Activated CD4-positive, alpha-beta T cell treated with anti-CD3 and anti-CD28 coated beads, Interleukin-10, Interleukin-2, amounts not matched to agents 100 ng/mL and 50 ng/mL, durations not matched to agents 16 hours and 8 hours (primary cell): ENCODE measurements at places on chromosomes 1 and 21.

DNA sequence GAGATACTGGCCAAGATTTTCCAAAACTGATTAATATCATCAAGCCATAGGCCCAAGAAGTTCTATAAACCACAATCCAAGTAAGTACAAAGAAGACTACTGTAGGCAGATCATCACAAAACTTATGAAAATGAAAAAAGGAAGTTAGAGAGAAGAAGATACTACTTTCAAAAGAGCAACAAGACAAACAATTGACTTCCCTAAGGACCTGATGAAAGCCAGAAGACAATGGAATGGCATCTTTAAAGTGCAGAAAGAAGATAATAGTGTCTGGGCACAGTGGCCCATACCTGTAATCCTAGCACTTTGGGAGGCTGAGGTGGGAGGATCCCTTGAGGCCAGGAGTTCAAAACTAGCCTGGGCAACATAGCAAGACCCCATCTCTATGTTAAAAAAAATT lies 243.1 kb downstream of the PRDM2 start:
- DNase-seq = no peak

DNA sequence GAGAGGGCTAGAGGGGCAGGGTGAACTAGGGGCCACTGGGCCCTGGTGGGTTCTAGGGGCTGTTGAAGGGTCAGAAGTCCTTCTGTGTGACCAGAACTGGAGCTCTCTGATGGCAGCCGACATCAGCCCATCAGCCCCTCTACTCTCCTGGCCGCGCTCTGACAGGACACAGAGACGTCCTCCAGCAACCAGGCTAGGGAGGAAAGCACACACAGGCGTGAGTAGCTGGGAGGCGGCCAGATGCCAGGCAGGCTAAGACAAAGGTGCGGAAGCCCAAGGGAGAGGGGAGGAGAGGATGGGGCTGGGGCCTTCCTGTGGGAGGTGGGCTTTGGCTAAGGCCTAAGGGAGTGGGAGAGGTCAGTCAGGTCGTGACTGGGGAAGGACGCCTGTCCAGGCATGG lies 50.8 kb downstream of the OLFML2B start:
- no peak for DNase-seq

DNA sequence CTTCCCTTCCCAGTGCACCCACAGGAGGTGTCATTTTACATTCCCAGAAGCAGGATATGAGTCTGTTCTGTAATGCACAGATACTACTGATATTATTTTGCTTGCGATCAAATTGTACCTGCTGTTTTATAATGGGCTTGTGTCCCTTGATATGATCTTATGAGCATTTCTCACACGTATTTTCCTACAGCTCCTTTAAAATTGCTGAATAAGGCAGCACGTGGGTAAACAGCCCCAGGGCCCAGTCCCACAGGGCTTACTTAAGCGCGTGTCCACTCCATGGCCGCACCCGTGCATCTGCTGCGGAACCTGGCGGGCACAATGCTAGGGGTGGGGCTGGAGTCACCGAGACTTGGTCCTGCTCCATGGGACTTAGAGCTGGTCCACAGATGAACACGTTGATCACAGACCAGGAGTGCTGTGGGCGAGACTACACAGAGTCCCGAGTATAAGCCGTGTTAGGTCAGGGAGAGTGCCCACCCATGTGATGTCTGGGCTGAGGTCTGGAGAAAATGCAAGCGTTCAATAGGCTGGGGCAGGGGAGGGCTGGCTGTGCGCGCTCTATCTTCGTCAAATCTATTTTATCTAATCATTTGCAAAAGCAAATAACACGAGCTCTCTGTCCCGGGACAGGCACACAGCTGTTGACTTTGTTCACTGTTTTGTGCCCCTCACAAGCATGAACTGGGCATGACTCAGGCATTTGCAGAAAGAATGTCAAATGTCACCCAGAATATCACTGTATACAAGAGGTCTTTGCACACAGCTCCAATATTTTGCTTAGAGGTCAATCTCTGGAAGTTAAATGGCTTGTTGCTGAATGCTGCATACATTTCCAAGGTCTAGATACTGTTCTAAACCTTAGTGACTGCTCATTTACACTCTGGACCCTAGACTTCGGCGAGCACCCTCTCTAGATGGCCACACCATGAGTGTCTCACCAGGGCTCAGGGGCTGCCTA lies 119.3 kb downstream of the CRYAA start:
- DNase-seq = no peak

GRCh38 chr1:226134170-226135058 lies 52.1 kb downstream of the ACBD3 start:
- DNase-seq = no peak

- peak; percentile 69 for DNase-seq
These were observed 27.8 kb upstream of the SUMO3 start for GRCh38 chr21:44845418-44846223.

GRCh38 chr1:58786184-58786926 lies 2.5 kb upstream of the JUN start:
- DNase-seq = no peak

DNA sequence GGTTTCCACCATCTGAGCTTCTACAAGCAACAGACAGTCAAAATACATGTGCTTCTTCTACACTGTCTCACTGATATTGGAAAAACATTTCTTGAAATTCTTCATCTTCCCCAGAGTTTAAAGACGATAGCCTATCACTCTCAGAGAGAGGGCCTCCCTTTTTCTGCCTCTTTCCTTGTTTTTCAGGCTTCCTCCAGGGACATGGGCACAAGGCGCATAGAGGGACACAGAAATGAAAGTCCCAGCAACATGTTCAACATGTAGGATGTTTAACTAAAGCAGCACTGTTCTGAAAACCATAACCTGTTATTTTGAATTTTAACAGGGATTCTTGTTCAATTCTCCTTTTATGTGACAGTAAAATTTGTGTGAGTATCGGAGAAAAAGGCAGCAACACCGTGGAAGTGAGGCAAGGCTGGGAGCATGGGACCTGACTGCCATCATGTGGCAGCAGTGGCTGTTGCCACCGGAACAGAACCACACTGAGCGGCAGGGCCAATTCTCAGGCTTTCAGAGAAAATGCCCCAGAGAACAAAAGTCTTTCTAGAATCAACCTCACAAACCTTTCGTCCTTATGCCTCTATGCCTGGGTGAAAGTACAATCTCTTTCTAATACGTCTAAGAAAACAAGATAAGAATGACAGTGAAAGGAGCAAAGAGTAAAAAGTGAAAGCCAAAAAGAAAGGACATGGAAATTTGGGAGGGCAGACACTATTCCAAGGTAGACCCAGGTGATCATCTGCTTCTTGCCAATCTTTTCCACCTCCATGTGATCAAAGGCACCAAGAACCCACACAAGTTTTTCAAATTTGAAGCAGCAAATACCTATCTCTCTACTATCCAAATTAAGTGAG lies 54.5 kb downstream of the PCNX2 start:
- DNase-seq = no peak

- DNase-seq = no peak
These were observed 4.6 kb upstream of the UMODL1 start for GRCh38 chr21:42066521-42066920.

GRCh38 chr1:247843411-247843810 lies 1.7 kb upstream of the OR11L1 start:
- no peak for DNase-seq

- peak; percentile 56 for DNase-seq
These were observed 26.1 kb upstream of the SMIM12 start for GRCh38 chr1:34885405-34886247.

DNA sequence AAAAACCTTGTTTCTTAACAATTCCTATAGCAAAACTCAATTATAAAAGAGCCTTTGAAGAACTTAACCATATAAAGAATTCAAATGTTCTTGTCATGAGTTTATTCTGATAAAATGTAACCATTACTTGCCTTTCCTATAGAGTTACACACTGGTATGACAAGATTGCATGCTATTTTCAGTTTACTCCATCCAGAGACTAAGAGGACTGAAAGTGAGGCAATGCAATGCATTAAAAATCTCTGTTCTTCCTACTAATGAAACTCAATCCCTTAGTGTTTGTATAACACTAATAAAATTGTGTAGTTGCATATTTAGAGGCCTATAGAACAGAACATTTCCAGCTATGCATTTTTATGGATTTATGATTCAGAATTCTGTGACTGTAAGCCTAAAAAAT lies 88.1 kb downstream of the COP1 start:
- no peak for DNase-seq

DNA sequence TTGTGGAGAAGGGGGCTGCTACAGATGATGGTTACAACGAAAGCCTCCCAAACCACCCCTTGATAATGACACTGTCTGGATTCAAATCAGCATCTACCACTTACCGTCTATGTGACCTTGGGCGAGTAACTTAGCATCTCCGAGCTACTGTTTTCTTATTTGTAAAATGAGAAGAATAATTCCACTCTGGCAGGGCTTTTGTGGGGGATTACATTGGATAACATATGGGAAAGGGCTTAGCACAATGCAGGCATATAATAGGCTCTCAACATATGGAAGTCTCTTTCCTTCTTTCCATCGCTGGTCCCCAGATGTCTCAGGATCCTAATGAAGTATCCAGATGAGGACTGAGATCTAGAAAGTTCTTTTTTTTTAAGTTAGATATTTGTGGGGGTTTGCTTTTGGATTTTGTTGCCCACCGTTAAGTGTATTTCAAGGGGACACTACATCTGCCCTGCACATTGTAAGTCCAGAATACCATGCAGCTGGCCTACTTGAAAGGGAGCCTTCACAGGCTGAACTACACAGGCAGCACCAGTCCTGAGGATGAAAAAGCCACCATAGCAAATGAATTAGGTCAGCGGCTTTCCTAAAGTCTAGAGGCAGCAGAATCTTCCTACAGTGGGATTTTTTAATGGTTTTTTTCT lies 172.2 kb upstream of the IRF2BP2 start:
- no peak for DNase-seq

GRCh38 chr1:176619261-176619660 lies 156.3 kb downstream of the PAPPA2 start:
- DNase-seq = no peak

DNA sequence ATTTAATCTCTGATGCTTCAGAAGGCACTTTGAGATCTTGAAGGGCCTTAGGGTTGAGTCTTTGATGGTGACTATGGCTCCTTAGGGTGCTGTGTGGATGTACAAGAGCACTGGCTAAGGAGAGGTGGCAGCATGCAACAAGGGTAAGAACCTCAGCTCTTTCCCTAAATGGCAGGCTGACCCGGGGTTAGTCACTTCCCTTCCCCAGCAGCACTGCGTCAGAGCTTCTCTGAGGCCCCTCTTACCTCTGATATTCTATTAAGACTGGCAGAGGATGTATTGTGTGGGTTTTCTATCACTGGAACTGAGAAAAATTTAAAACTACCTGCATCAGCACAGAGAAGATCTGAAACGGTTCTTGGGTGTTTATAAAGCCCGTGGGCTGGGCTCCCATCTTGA lies 11.8 kb downstream of the C1orf116 start:
- no peak for DNase-seq

DNA sequence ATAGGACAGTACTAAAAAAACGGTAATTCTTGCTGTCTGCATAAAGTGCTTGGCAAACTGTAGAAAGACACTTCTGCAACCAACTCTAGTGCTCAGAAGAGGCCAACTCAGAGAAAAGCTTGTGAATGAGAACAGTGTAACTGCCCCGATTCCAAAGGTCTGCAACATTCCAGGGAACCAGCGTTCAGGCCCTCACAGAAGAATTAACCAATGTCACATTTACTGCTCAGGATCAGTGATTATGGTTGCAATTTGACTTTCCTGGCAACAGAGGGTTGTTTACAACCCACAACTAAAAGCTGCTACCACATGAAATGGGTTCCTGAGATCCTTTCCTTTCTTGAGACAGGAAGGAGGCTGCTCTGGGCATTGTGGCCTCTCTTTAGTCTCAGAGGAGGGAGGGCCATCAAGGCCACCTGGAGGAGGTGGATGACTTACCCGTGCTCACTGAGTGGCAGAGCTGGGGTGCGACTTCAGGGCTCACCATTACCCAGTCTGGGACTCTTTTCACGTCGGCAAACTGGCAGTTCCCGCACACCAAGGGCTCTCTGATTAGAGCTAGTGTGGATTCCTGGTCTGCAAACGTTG lies 15.3 kb downstream of the SRSF4 start:
- no peak for DNase-seq

DNA sequence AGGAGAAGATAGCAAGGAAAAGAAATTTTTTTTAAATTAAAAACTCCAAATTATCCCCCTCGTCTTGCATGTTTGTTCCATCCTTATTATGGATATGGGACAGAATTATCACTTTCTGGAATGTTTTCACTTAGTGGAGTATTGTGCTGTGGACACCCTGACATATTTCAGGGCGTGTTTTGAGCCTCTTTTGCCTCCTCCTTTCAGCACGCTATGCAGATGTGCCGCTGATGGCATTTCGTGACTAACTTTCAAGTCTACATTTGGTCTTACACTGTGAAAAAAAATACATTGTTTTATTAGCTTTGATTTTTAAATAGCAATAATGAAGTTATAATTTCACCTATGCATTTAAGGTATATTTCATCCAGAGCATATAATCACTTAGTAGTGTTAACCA lies 738.7 kb downstream of the LTN1 start:
- DNase-seq = no peak

- DNase-seq = no peak
These were observed 4.1 kb upstream of the PCP4 start for GRCh38 chr21:39863111-39863510.

- peak; percentile 58 for DNase-seq
These were observed 630 bp downstream of the ACP6 start for GRCh38 chr1:147669469-147670318.

- no peak for DNase-seq
These were observed 68.4 kb downstream of the SCCPDH start for GRCh38 chr1:246792603-246793002.

DNA sequence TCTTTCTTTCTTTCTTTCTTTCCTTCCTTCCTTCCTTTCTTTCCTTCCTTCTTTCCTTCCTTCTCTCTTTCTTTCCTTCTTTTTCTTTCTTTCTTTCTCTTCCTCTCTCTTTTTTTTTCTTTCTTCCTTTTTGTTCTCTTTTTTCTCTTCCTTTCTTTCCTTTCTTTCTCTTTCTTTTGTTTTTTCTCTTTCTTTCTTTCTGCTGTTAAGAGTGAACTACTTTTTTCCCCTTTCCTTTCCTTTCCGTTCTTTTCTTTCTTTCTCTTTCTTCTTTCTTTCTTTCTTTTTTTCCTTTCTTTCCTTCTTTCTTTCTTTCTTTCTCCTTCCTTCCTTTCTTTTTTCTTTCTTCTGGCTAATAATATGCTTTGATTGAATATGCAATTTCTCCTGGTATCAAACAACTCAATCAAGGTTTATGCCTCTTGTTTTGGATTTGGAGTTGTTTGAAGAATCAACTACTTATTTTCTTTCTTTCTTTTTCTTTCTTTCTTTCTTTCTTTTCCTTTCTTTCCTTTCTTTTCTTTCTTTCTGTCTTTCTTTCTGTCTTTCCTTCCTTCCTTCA lies 27.4 kb upstream of the CFHR4 start:
- DNase-seq = no peak
